ENCODE measurements at places on chromosomes 5 and 9. TPM values are rescaled to one million over a fixed set of nuclear protein-coding genes. Genes with fewer than 3 reads are reported as not detected.

- DNase-seq, result no peak
Measured at GRCh38 chr5:65440456-65440855, 41.3 kb downstream of the ADAMTS6 start.

- no peak for DNase-seq
Measured at GRCh38 chr5:142860270-142860669, 90.1 kb downstream of the ARHGAP26 start.

DNA sequence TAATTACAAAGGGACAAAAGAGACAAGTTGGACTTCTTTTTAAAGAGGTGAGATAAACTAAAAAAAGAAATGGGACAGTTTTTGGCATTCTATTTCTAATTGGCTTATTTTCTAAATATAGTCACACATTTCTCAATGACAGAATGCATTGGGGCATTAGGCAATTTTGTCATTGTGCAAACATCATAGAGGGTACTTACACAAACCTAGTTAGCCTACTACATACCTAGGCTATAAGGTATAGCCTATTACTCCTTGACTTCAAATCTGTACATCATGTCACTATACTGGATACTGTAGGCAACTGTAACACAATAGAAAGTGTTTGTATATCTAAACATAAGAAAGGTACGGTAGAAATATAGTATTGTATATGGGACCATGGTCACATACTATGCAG lies 56.1 kb downstream of the LSM11 start:
- DNase-seq, result no peak

DNA sequence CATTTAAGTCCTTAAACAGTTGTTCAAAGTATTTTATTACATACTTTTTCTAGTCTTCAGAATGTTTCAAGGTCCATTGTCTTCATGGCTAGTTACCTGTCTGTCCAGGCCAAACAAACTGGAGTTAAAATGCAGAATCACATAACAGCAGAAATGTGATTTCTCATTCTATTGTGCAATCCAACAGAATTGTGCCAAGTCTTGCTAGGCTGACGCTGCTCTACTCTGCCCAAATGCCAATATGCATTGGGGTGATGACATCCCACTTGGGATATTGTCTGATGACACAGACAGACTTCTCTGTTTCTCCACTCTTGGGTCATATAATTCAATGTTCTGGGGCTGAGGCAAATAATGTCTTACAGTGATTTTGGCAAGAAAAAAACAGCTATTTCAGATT lies 5.2 kb upstream of the SLC22A5 start:
- DNase-seq, result no peak

DNA sequence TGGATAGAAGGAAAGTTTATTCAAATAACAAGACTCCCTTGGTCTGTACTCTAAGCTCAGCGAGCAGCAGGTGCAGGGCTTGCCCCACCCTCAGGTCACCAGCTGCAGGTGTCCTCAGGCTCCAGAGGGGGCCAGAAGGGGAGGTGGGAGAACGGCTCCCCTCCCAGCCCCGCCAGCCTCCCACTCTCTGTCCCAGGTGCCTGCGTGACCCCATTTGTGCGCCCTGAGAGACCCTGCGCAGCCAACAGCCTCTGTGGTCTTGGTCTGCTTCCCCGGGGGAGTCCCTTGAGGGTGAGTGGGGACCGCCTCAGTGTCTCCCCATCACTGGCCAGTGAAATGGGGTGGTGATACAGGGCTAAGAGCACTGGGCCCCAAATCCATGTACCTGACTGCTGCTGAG lies 62.3 kb upstream of the STXBP1 start:
- DNase-seq, result no peak

DNA sequence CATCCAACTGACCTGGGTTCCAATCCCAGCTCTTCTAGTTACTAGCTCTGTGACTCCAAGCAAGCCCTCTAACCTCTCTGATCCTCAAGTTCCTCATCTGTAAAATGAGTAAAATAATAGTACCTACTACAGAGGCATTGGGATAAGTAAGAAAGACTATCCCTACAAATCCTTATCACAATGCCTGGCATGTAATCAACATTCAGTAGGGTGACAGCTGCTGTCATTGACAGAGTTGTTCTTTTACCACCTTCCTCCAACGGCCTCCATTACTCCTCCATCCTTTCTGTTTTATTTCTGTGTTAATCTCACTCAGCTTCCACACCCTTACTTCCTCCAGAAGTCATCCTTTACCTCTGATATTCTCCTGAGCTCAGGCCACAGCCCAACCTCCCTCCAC lies 40.4 kb downstream of the FGF1 start:
- DNase-seq, result no peak

DNA sequence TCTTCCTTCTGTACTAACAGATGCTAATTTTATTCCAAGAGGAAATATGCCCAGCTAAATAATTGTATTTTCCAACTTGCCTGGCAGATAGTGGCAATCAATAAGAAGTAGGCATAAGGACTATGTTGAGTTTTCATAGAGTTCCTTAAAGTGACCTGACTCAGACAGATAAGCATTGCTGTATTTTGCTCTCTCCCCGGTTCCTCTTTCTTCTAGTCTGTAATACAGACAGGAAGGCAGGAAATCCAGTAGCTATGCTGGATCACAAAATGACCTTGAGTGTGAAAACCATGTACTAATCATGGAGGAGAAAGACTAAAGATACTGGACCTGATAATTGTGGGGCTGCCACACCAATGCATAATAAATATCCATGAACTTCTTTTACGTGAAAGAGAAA lies 701.7 kb downstream of the CETN3 start:
- DNase-seq, result no peak

- no peak for DNase-seq
Measured at GRCh38 chr5:76351577-76351976, 51.5 kb upstream of the IQGAP2 start.

GRCh38 chr9:86766912-86767311 lies 180.4 kb downstream of the GAS1 start:
- no peak for DNase-seq

DNA sequence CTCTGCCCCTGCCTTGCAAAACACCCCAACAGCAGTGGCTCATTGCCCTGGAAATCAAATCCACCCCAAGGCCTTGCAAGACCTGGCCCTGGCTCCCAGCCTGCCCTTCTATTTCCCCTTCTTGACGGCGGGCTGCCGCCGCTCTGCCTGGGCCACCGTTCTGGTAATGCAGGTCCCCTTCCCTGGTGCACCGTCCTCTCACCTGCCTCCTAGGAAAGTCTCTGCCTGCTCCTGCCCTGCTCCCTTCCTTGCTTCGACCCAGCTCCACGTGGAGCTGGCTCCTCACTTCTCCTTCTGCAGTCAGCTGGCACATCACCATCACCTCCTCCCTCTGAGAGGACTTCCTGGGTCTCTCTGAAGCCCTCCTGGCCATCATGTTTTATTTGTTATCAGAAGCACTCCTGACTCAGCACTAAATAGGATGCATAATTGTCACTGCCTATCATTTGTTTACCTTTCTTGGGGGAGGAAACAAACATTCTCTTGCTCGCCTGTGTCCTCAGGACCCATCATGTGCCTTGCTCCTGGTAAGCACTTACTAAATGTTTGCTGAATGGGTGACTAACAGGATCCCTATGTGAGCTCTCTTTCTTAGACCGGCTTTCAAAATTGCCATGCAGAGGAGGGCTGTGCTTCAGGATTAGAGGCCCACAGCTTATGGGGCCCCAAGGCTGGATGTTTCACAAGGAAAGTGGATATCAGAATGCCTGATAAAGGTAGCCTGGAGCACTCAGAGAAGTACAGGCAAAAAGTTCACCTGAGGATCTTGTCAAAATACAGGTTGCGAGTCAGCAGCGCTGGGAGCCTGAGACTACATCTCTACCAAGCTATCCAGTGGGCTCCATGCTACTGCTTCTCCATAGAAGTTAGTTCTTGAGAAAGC lies 19.6 kb upstream of the C5orf47 start:
- no peak for DNase-seq

DNA sequence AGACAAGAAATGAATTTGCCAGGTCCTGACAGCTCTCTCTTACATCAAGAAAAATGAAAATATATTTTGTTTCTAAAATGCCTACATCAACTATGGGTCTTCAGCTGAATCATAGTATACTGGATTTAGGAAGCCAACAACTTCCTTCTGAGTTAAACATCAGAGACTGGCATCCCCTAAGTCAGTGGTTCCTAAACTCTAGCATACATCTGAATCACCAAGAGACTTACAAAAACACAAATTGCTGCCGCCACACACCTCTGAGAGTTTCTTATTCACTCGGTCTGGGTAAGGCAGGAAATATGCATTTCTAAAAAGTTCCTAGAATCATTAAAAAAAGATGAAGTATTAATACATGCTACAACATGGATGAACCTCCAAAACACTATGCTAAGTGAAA lies 60.4 kb upstream of the TMEM252 start:
- no peak for DNase-seq

GRCh38 chr9:69452110-69452782 lies 127.2 kb downstream of the ENTREP1 start:
- no peak for DNase-seq

DNA sequence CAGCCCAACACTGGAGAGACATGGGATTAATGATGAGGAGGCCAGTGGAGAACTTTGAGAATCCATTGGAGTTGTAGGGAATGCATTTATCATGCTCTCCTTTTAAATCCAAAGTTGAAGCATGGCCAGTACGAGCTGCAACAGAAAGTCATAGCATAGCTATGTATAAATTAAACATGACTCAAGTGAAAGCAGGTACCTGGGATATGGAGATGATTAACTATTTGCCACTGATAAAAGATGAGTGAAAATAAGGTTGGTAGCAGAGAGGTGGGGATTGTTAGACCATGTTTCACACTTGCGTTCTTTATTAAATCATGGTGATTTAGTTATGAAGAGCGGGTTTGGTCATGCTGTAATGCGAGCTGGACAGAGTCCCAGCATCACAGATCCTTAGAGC lies 189.6 kb downstream of the ARHGEF28 start:
- DNase-seq, result no peak

GRCh38 chr9:38339496-38339895 lies 53.0 kb upstream of the ALDH1B1 start:
- no peak for DNase-seq

- no peak for DNase-seq
Measured at GRCh38 chr5:171523781-171524180, 104.3 kb downstream of the FGF18 start.

GRCh38 chr9:122331523-122331927 lies 39.3 kb upstream of the PTGS1 start:
- no peak for DNase-seq

Gene GPRIN1
- 3.1 TPM for total RNA-seq

Gene CYLC2
- total RNA-seq, result not detected

Gene IFNA16
- not detected for total RNA-seq

Gene ARHGEF28
- 8.0 TPM for total RNA-seq

Gene GDF9
- total RNA-seq, result 0.64 TPM

Measured in colonic mucosa (tissue), 4 donors.